ENCODE measurements at places on chromosomes 6 and 20.

- no peak for DNase-seq
Observed at GRCh38 chr20:1654996-1655395, 2.6 kb downstream of the SIRPG start.

DNA sequence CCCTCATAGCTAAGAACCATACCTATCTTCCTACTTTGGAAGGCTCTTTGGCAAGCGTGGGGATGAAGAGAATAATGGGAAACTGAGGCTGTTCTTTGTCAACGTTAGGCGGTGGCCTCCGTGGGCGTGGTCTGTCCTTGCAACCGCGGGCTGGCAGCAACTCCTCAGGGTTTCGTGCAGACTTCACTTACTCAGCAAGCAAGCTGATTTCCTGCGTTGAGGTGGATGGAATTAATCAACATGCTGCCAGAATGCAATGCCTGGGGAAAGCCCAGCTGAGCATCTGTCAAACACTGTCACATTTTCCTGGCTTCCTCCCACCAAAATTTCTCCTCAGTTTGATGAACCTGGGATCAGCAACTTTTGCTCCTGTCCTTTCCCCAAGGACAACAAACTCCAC lies 9.2 kb upstream of the IL17F start:
- no peak for DNase-seq

GRCh38 chr6:1607516-1608221 lies 2.0 kb upstream of the FOXC1 start:
- no peak for DNase-seq

GRCh38 chr6:71649915-71650314 lies 236.4 kb upstream of the RIMS1 start:
- no peak for DNase-seq

GRCh38 chr6:33768644-33769120 lies 20.2 kb downstream of the LEMD2 start:
- peak; percentile 44 for DNase-seq

Measured in RCC 7860 (cell line).